ENCODE measurements at places on chromosomes 7 and 10.

GRCh38 chr10:62239994-62240393 lies 28.6 kb downstream of the RTKN2 start:
- no peak for DNase-seq

GRCh38 chr7:79713276-79713675 lies 259.8 kb upstream of the MAGI2 start:
- no peak for DNase-seq

DNA sequence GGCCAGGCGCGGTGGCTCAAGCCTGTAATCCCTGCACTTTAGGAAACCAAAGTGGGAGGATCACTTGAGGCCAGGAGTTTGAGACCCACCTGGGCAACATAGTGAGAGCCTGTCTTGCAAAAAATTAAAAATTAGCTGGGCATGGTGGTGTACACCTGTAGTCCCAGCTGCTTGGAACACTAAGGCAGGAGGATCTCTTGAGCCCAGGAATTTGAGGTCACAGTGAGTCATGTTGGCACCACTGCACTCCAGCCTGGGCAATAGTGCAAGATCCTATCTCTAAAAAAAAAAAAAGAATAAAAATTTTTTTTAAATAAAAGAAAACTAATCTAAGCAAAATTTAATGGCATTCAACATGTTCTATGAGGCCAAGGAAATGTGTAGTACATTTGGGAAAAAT lies 44.9 kb upstream of the UBN2 start:
- DNase-seq: no peak

- no peak for DNase-seq
These were observed 11.3 kb upstream of the DRGX start for GRCh38 chr10:49407151-49407550.

- no peak for DNase-seq
These were observed 23.5 kb downstream of the UPP1 start for GRCh38 chr7:48112401-48113165.

DNA sequence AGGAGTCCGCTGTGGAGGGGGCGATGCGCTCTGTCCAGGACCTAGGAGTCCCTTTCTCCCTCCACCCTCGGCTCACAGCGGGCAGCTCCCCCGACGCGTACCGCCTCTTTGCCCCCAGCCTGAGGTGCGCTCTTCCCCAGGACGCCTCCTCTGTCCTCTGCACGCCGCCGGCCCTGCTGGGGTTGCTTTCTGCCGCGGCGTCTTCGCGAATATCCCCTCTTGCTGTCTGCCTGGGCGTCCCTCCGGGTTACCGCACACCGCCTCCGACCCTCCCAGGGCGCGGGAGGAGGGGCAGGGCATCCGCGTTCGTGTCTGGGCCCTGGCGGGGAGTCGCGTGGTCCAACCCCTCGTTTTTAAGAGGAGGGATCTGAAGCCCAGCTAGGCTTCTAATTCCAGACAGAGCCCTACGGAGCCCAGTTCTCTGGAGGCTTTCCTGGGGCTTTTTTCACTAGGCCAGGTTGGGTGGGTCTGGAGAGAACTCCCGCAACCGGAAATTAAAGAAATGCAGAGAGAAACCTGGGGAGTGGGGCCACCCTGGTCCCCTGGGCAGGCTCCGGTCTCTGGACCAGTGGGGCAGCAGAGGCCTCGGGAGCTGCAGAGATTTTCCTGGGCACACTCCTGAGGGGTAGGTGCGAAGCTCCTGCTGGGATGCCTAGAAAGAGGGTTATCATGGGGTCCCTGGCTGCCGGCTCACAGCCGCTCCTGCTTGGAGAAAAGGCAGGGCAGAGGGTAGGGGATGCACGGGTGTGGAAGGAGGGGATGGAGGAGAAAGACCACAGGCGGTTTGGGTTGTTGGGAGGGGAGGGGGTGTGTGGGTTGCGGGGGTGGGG lies 166.9 kb downstream of the UBE2H start:
- no peak for DNase-seq

DNA sequence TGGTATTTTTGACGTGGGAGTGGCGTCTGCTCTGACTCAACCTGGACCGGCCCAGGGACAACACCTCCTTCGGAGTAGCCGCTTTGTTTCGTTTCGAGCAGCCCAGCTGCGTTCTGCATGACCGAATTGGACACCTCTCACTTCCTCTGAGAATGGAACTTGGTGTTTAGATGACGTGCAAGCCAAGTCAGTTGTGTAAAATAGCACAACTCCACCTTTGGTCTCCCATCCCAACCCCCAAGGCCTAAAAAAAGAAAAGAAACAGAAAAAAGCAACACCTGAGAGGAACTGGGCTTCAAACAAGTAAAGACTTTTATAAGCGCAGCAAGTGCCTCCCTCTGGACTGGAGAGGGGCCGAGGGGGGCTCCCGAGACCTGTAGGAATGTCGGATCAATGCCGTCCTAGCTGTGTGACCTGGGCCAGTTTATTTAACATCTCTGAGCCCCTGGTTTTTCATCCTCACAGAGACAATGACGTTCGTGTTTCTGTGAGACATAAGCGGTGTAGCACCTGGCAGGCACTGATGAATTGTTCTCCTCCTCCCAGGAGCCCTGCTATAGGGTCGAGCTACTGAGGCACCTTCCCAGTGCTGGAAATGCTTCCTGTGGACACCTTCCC lies 52.0 kb upstream of the SMNDC1 start:
- peak; percentile 31 for DNase-seq

- no peak for DNase-seq
These were observed 13.1 kb downstream of the CASP2 start for GRCh38 chr7:143300959-143301935.

GRCh38 chr10:123134343-123134914 lies 1.3 kb upstream of the HMX3 start:
- DNase-seq: no peak
